NCI-H69 (cell line): ENCODE measurements at places on chromosomes 11 and 22.

GRCh38 chr22:38753948-38754750 is 1.6 kb downstream of the SUN2 start:
- peak; percentile 87 for DNase-seq

GRCh38 chr11:112554586-112554985 is 293.9 kb upstream of the PLET1 start:
- DNase-seq = peak; percentile 37

DNA sequence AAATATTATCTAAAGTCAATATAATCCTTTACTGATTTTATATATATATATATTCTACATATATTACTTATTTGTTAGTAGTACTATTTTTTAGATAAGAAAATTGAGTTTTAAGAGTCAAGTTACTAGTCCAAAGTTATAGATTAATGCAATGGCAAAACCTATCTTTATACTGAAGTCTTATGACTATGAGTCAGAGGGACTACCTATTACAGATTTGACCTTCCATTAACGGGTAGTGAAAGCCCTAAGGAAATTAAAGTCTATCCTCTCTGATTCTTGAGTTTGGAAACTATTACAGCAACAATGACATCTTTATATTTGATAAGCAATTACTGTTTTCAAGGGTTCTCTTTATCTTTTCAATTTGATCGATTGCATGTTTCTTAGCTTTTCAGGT is 315.8 kb downstream of the CASP12 start:
- DNase-seq = no peak

DNA sequence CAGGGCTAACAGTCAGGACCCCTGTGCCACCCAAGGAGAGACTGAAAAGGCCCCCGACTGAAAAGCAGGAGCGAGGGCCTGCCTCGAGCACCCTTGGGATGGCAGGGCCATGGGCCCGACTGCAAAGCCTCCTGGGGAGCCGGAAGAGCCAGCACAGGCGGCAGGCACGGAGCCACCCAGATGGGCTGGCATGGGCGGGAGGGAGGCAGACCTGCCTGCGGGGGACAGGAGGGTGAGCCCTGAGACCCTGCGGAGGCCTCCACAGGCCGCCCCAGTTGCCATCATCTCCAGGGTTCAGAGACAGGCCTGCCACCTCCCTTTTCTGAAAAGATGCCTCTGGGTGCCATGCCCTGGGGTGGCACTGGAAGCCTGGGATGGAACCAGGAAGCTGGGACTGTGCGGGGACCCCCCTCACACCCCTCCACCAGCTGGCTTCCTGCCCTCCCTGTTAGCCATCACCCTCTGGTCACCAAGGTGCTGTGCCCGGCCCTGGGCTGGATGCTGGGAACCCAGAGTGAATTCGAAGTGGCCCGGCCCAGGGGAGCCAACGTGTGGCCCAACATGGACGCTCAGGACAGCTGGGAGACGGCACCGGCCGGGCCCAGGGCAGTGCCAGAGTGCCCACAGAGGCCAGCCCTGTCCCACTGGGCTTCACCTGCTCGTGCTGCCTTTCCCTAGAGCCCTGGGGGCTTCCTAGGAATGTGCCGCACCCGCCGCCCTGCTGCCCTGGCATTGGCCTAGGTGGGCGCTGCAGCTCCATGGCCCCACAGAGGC is 13.8 kb downstream of the TSPAN32 start:
- DNase-seq = no peak

- DNase-seq = no peak
These were observed 626.3 kb downstream of the TBC1D22A start for GRCh38 chr22:47388778-47389177.

DNA sequence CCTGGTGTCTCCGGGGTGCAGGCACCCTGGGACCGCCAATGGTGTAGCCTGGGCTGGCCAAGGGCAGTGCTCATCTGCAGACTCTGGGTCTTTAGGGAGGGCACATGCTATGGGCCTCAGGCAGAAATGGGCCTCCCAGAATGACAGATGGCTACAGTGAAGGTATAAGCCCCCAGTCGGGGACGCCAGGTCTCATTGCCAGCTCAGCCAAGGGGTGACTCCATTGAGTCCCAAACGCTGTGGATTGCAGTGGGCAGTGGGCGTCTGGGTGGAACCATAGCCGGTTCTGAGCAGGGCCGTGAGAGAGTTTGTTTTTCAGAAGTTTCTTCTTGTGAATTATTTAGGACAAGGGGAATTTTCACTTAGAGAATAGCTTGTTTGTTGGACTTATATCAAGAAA is 516.9 kb downstream of the TBC1D22A start:
- DNase-seq = no peak

GRCh38 chr11:65429724-65430405 is 7.3 kb downstream of the NEAT1 start:
- DNase-seq = peak; percentile 73
